ENCODE measurements at places on chromosomes 5 and 9.

DNA sequence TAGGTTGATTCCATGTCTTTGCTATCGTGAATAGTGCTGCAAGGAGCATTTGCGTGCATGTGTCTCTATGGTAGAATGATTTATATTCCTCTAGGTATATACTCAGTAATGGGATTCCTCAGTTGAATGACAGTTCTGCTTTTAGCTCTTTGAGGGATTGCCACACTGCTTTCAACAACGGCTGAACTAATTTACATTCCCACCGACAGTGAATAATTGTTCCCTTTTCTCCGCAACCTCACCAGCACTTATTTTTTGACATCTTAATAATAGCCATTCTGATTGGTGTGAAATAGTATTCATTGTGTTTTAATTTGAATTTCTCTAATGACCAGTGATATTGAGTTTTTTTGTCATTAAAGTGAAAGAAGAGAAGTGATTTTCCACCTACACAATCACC is 18.5 kb downstream of the IFNA5 start:
- no peak for DNase-seq

DNA sequence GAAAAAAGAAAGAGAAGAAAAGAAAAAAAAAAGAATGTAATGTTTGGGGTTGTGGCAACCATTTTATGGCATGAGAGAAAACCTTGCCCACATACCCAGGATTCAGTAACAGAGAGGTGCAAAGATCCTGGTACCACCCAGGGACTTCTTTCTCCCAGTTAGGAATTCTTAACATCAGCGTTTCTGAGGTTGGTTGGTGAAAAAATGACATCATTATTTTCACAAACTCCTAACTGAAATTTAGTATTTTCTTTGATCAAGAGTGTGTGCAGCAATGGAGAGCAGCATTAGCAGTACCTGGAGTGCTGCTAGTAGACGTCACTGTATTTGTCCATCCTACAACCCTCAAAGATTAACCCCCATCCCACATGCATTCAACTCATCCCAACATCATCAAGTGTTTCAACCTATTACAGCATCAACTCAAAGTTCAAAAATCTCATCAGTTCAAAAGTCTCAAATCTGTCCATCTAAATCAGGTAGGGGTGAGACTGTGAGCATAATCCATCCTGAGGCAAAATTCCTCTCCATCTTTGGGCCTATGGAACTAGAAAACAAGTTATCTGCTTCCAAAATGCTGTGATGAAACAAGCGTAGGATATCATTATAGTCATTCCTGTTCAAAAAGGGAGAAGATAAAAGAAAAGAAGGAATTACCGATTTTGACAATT is 60.1 kb upstream of the MSX2 start:
- DNase-seq, result no peak

GRCh38 chr9:26296910-26297572 is 595.6 kb downstream of the CAAP1 start:
- peak; percentile 78 for DNase-seq

DNA sequence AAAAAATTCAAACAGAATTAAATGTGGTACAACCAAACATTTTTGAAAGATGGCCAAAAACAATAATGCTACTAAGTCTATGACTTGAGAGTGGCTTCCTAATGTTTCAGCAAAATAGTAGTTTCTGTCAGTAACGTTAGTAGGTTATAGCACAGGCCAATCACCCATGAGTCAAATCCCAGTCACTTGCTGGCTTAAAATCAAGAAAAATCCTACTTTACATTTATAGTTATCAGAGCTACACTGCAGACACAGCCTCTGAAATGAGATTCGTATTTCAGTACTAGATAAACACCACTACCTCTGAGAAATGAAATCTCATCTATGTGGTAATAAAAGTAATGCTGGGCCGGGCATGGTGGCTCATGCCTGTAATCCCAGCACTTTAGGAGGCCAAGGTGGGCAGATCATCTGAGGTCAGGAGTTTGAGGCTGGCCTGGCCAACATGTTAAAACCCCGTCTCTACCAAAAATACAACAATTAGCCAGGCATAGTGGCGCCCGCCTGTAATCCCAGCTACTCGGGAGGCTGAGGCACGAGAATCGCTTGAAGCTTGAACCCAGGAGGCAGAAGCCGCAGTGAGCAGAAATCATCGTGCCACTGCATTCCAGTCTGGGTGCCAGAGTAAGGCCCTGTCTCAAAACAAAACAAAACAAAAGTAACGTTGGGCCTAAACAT is 6.1 kb downstream of the ZDHHC21 start:
- DNase-seq, result peak; percentile 90

DNA sequence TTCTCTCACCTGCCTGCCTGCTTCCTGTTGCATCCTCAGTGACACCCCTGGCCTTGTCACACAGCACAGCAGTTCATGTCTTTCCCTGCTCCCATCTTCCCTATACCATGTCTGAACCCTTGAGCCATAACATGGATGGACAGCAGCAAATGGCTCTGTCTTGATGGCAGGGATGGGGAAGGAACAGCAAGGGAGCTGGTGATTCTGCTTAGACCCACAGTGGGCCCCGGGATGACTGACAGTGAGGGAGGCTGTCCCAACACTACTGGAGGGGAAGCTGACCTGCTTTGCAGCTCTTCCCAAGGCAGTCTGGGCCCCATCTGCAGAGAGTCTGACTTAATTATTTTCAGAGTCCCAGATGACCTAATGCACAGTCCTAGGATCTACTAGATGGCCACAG is 48.2 kb downstream of the MARCHF3 start:
- no peak for DNase-seq
